CD4-positive, alpha-beta T cell treated with Interferon alpha-2 for 1 hour (primary cell): ENCODE measurements at places on chromosomes 2 and 18.

DNA sequence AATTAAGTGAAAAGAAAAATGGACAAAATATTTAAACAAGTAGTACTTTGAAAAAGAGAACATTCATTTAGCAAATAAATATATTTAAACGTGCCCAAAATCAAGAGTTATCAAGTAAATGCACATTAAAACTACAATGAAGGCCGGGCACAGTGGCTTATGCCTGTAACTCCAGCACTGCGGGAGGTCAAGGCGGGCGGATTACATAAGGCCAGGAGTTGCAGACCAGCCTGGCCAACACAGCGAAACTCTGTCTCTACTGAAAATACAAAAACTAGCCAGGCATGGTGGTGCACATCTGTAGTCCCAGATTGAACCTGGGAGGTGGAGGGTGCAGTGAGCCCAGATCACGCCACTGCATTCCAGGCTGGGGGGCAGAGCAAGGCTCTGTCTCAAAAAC is 9.8 kb downstream of the STAM2 start:
- DNase-seq: no peak

- DNase-seq: no peak
Measured at GRCh38 chr2:231672617-231673347, 35.5 kb upstream of the PTMA start.

GRCh38 chr2:64593035-64593655 is 60.6 kb downstream of the SERTAD2 start:
- DNase-seq: no peak

DNA sequence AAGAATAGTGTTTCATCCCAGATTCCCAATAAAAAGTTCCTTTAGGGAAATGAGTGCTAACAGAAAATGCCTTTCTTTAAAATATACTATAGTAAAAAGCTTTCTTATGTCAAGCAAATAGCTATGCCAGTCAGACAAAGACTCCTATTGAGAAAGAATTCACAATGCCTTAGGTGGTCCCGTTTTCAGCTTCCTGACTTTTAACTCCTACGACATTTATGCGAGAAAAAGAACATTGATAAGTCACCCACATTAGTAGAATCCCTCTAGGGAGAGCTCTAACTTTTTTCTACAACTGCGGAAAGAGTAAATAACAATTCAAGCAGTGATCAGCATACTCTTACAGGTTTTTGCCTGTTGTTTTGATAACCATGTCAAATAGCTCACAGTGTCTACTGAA is 750.8 kb upstream of the ACVR2A start:
- DNase-seq: no peak

- DNase-seq: peak; percentile 73
Measured at GRCh38 chr2:195659982-195660890, 3.2 kb downstream of the SLC39A10 start.
